ENCODE measurements at places on chromosomes 11 and 22.

- peak; percentile 81 for DNase-seq
These were observed 1.9 kb downstream of the NEAT1 start for GRCh38 chr11:65424205-65425104.

GRCh38 chr11:75035256-75035655, 46.5 kb downstream of the NEU3 start:
- no peak for DNase-seq

GRCh38 chr11:37105427-37105826, 507.4 kb upstream of the RAG2 start:
- no peak for DNase-seq

- DNase-seq, result no peak
These were observed 11.4 kb upstream of the PDGFB start for GRCh38 chr22:39256186-39256552.

- no peak for DNase-seq
These were observed 7.1 kb upstream of the KCNJ11 start for GRCh38 chr11:17395554-17395961.

DNA sequence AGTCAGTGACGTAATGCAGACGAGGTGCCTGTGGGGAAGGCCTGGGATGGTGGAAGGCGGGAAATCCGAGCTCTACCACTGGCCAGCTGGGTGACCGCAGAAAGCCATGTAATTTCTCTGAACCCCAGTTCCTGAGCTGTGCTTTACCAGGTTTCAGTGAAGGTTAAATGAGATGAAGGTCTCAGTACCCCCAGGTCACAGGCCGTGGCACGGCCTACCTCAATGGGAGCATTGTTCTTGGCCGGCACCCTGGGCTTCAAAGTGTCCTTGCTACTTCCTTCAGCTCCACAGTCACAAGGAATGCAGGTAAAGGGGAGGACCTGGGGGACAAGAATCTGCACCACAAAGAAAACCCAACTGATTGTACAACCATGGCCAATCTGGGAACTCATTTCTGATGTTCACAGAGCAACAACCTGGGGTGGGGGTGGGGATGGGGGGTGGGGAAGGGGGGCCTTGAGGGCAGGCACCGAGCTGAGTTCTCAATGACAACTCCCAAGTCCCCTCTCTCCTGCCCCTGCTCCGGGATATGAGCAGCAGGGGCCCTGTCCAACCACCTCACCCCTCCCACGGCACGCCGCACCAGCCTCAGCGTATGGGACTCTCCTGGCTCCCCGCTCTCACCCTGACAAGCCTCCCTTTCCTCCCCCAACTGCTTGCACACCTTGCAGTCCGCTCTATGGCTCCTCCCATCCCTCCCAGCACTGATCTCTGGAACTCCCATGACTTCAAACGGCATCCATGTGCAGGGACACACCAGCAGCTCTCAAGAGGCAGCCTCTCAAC, 59.1 kb upstream of the ARFGAP3 start:
- no peak for DNase-seq

GRCh38 chr11:70099578-70100279, 21.6 kb downstream of the ANO1 start:
- DNase-seq, result no peak

GRCh38 chr11:57222239-57222638, 14.8 kb downstream of the APLNR start:
- DNase-seq, result no peak

- DNase-seq, result no peak
These were observed 100.1 kb downstream of the NAV2 start for GRCh38 chr11:19812710-19813109.

GRCh38 chr11:46489656-46490560, 98.3 kb upstream of the CHRM4 start:
- DNase-seq, result peak; percentile 43

GRCh38 chr11:132330515-132330914, 960.1 kb downstream of the NTM start:
- no peak for DNase-seq

DNA sequence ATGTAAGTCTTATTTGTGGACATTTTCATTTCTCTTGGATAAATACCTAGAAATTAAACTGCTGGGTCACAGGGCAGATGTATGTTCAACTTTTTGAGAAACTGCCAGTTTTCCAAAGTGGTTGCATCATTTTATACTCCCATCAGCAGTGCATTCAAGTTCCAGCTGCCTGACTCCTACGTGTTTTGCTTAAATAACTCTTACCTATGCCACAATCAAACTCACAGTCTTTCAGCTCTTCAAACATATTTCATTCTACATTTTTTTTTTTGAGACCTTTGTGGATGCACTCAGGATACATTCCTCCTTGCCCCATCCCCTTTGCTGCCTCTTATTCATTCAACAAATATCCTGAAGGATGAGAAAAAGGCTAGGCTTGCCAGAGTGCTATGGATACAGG, 9.2 kb downstream of the TCF20 start:
- DNase-seq, result no peak

GRCh38 chr22:29801153-29801552, 34.0 kb downstream of the UQCR10 start:
- DNase-seq, result no peak

GRCh38 chr11:129320494-129320893, 55.2 kb upstream of the BARX2 start:
- DNase-seq, result no peak

DNA sequence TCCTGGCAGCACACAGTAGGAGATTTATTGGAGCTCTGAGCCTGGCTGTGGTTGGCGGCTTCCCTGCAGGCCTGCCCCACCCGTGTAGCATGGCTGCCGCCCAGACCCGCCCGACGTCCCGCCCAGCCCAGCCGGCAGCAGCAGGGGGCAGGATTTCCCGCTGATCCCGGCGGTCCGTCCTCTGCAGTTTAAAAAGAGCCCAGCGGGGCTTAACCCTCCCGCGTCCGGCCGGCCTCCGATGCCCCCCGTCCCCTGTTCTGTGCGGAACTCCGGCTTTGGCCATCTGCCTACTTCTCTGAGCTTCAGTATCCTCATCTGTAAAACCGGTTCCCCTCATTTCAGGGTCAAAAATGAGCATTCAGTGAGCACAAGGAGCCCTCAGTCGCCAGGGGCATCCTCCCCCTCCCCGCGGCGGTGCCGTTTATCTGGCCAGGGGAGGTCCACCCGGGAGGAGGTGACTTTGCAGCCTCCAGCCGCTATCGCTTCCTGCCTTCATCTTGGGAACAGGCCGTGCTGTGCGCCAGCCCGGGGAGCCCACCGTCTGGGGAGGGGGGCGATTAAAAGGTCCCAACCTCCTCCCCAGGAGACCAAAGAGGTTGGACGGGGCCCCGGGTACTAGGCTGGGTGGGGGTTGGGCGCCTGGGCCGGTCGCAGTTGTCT, at the start of gene GAS2L1:
Gene GAS2L1, plus strand, starts transcription at position 476 of the 660 bp plus-strand sequence. CDS start 1,456 bp downstream, outside the sequence.
- peak; percentile 39 for DNase-seq

Measured in CD4-positive, alpha-beta T cell treated with Interleukin-10 for 1 hour (primary cell).